ENCODE measurements at places on chromosomes 1 and 21. TPM values are rescaled to one million over a fixed set of nuclear protein-coding genes. Genes with fewer than 3 reads are reported as not detected.

- no peak for DNase-seq
Observed at GRCh38 chr1:231966983-231967382, 340.4 kb downstream of the DISC1 start.

- DNase-seq: no peak
Observed at GRCh38 chr1:180083164-180083563, 71.5 kb upstream of the QSOX1 start.

ASTN1 gene
- polyA plus RNA-seq: 5.2 TPM

HPCA gene
- 0.36 TPM for polyA plus RNA-seq

CYP4A11 gene
- polyA plus RNA-seq: not detected

All from muscle of back (tissue), 13 donors.